ENCODE measurements at places on chromosomes 12 and 14.
A peak's percentile ranks its signal among the peaks of the same experiment; 100 is the strongest.

DNA sequence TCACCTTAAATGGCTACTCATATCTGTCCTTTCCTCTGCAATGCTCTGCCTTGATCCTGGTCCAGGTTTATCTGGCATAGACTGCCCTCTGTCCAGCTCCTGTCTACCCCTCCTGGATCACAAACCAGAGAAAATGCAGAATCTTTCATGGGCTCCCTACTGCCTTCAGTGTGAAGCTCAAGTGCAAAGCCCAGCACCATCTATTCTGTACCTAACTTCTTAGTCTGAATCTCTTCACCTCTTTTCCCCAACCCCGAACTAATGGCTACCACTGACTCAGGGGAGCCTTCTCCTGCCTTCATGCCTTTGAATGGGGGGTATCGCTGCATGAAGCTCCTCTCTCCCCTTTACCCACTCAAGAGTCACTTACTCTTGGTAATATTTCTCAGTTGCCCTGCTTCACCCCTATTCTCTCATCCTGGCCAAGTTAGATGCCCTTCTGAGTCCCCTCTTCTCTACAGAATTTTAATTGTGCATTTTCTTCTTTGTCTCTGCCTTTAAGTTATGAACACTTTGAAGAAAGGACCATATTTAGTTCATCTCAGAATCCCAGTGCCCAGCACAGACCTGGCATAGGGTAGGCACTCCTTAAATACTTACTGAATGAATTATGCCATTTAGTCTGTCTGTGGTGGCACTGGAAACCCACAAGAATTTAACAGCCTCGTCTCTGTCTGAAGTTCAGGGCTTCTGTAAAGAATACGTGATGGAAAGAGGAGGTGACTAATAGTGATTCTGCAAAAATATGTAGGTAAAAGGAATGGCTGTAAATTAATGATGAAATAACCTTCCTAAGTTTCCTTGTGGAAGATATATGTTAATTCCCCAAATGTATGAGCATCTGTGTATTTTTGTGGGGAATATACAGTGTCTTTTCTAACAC, 191.3 kb upstream of the AMIGO2 start:
- DNase-seq: peak; percentile 96

- no peak for DNase-seq
Measured at GRCh38 chr14:24399999-24400718, 1.4 kb downstream of the NYNRIN start.

GRCh38 chr12:954741-955140, 5.2 kb upstream of the RAD52 start:
- DNase-seq: no peak

DNA sequence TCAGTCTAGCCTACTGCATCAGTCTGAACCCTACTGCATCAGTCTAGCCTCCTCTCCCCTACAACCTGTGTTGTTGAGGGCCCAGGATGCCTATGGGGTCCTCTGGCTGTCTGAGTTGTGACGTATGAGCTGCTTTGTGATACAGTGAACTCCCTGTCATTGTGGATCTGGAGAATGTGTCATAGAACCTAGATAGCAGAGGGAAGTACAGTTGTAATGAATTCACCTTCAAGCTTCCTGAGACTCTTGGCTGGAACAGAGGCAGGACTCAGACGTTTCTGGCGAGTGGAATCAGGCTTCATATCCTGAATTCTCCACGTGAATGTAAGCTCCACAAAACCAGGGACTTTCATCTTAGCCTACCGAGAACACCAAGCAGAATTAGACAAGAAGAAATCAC, 17.0 kb downstream of the TBK1 start:
- DNase-seq: no peak

DNA sequence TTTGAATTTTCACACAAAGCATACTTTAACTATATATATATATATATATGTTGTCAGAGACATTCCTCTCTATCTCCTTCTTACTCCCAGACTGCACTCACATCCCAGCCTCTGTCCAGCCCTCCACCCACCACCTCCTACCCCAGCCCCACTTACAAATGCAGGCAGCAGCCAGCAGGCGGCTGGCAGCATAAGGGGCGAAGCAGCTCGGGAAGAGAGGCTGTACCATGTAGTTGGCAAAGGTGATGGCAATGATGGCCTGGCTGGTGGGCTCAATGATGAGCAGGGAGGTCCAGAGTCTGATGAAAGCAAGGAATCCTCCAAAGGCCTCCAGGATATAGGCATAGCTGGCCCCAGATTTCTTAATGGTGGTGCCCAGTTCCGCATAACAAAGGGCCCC, 2.5 kb downstream of the SLC7A7 start:
- no peak for DNase-seq

DNA sequence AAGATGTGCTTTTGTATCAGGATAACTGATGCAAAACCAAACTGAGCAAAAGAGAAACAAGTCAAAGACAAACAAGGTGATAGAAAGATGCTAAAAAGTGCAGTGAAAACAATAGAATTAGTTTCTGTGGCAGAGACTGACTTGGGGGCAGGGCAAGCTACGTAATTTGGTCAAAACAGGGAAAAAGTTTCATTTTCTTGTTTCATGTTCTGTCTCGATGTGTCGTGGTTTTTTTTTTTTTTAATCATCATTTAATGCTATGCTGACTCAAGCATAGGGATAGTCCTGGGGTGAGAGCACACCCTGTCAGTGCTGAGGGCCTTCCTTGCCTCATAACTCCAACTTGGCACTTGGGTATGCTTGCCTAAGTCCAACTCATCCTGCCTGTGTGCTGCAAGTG, 144.1 kb upstream of the PTPRQ start:
- no peak for DNase-seq

DNA sequence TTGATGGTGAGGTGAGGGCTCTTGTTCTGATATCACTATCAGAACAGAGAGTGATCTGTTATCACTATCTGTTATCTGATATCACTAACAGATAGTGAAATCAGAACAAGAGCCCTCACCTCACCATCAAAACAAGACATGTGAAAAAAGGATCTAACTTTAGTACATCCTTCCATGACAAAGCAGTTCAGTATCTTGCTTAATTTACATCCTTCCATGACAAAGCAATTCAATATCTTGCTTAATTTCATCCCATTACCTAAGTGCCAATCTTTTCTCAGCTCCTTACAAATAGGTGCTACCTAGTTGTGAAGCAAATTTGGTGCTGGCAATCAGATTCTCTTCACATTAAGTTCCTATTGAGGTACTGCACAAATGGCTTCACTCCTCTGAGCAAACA, 1865.6 kb upstream of the FLRT2 start:
- no peak for DNase-seq

DNA sequence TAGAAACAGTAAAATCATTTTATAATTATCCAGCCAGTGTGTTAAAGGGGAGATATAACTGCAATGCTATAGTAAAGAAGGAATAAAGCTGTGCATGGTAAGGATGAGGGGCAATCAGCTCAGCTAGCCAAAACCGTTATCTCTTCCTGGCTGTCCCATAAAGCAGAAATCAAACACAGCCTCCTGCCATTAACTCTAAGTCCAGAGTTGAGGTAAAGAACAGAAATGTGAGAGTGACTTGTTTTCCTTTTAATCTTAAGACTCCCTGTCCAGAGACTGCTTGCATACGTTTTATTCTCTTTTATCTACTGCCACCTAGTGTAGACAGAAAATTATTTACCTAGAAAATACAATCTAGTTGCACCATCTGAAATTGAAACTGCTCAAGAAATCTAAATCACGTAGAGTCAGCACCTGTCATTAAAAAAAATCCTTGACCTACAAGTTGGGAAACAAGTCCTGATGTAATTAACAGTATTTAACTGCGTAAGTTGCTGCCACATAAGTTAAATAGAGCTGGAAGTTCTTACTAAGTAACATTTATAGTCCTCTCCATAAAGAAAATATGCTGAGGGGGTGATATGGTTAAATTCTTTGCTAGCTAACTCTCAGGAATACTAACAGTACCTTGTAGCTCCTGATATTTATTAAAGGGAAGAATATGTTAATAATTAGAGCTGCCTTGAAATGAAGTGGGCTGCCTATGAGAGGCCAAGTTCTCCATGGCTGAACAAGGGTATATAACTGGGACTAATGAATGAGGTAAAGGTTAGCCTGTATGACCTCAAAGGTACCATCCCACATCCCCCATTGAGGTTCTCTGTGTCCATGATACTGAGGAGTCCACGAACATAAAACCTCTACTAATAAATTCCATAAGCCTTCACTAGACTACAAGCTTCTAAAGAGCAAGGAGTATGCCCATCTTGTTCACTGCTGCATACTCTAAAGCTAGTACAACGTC, 62.7 kb downstream of the GALNT4 start:
- DNase-seq: no peak

- DNase-seq: no peak
Measured at GRCh38 chr12:62934239-62934798, 631 bp downstream of the PPM1H start.

- no peak for DNase-seq
Measured at GRCh38 chr12:5473783-5474116, 41.8 kb downstream of the NTF3 start.

DNA sequence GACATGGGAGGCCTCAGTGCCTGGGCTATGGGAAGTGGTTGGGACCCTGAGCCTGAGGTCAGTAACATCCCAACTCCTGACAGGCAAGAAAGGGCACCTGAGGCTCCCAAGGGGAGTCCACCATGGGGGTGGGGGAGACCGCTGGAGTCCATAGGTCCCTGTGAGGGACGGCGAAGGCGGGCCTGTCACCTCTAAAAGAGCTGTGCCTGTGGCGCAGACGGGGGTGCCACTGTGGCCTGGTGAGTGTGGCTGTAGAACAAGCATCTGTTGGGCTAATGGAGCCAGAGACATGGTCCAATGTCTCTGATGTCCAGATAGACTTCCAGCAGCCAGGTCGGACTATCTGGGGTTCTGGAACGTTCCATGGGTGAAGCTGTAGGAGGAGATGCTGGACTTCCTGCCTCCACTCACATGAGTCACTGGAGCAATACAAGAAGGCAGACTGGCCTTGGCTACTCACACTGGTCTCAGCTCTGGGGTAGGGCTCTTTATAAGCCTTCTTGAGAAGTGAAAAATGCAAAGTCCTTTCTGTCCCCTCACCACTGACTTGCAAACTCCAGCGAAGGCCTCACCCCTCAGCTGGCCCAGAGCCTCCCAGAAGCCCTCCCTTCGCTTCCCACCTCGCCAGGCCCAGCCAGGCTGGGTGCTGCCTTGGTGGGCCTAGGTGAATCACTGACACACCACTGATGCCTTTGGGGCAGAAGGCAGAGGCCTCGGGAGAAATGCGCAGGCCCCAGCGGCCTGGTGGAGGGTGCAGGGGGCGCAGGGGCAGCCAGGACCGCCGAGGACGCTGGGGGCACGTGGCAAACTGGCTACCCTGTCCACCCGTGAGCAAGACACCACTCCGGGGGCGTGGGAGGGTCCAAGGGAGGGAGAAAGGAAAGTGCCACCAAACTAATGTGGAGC, 1.1 kb upstream of the TRAF3 start:
- DNase-seq: no peak

GRCh38 chr14:31954991-31955390, 122.1 kb upstream of the ARHGAP5 start:
- no peak for DNase-seq

DNA sequence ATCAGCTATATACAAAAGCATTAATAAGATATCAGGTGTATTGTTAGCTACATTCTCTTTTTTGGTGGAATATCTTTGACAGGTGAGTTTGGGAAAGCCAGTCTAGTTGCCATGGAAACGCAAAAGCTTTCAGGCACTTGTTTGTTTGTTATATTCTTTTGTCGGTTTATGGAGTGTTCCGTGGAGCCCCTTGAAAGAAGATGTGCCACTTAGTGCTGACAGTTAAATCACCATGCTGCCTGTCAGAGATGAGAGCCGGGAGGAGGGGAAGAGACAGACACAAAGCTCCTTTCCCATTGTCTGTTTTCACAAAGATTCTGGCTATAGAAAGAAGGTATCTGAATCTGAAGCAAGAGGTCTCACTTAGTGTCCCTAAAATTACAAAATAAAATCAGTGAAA, 170.8 kb downstream of the SNAPC1 start:
- no peak for DNase-seq

- DNase-seq: peak; percentile 98
Measured at GRCh38 chr12:89756585-89757398, 48.2 kb upstream of the ATP2B1 start.

- DNase-seq: no peak
Measured at GRCh38 chr12:77924703-77925102, 94.0 kb downstream of the NAV3 start.

DNA sequence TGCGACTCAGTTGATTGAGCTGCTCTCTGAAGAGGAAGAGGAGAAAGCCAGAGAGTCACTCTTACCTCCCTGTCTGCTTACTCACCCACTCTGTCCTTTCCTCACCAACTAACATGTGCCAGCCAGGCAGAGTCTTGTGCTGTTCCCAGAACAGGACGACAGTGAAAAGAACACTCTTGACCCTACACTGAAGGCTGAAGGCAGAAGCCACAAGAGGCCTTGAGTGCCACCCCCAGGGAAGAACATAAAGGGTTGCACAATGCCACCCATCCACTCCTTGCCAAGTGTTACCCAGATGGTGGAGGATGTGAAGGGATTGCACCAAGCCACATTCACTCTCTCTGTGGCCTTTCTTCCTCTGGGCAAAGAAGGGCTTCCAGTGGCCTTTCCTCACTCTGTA, 12.8 kb downstream of the ABHD4 start:
- no peak for DNase-seq

GRCh38 chr12:41190338-41190737, 2.2 kb downstream of the PDZRN4 start:
- no peak for DNase-seq

DNA sequence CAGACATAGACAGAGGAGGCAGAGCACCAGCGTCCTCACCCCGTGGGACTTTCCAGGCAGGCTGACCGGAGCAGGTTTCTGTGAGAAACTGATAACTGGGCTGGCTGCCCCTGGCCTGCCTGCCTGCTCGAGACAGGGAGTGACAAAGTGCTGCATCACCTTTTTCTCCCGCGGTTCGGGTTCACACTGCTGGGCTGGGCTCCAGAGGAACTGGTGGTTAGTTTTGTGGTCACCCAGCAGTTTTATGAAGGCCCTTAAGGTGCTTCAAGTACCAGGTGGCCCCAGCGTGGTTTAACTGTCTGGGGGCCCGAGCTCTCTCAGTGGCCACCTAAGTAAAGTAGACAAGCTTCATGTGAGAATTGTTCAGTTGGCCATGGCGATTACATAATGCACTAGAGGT, 1073.6 kb downstream of the BCL11B start:
- DNase-seq: no peak

- no peak for DNase-seq
Measured at GRCh38 chr12:59834659-59835474, 239.0 kb downstream of the SLC16A7 start.

All from epithelial cell of prostate (primary cell).